ENCODE measurements at places on chromosomes 7 and 10.

- DNase-seq = no peak
These were observed 238.5 kb downstream of the ZMYND11 start for GRCh38 chr10:373526-374309.

- no peak for DNase-seq
These were observed 11.3 kb upstream of the HABP2 start for GRCh38 chr10:113541549-113541927.

- DNase-seq = no peak
These were observed 425.6 kb downstream of the PAXIP1 start for GRCh38 chr7:154577141-154577873.

DNA sequence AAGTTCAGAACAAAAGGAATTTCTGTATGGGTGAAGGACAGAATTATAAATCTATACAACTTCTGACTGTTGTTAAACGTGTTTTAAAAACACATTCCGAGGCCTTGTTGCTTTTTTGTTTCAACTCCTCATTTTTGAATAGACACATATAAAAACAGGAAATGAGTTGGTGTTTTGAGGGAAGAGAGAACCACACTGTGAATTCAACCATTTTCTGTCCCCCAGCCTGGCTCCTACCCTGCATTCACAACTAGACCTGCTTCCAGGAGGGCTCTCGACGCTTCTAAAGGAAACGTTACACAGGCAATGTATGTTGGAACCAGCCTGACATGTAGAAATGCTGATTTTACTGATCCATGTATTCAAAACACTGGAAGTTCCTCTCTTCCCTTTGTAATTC, 76.5 kb downstream of the OR13A1 start:
- DNase-seq = no peak

DNA sequence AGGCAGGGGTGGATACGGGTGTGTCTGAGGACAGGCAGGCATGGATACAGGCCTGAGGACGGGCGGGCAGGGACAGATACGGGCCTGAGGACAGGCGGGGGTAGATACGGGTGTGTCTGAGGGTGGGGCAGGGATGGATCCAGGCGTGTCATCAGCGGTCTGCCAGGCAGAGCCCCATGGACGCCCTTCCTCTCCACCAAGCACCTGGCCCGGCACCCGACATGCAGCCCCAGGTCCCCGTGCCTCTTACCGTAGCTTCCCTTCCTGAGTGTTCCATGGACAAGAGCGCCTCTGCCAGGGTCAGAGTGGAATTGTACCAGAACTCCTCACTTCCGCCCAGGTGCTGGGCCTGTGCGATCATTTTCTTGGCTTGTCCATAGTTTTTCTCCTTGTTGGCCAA, 74.6 kb upstream of the NKX6-2 start:
- DNase-seq = peak; percentile 5

GRCh38 chr10:129764901-129765663, 199.0 kb downstream of the EBF3 start:
- peak; percentile 4 for DNase-seq

DNA sequence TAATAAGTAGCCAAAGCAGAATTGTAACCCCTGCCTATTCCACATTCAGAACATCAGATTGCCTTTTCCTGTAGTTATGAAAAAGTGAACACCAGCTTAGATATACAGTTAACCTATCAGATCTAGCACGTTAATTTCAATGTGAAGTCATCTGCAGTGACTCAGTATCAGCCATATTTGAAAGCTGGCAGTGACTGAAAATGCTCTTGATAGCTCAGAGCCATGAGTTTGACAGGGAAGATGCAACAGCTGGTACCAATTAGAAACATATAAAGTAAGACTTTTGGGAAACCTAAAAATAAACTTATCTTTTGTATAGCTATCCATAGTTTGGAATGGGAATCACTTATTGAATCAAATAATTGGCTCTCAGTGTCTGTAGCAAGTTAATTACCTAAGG, 284.1 kb upstream of the NPSR1 start:
- DNase-seq = no peak
